ENCODE measurements at places on chromosomes 4 and X. TPM values are rescaled to one million over a fixed set of nuclear protein-coding genes. Genes with fewer than 3 reads are reported as not detected.

- no peak for DNase-seq
Measured at GRCh38 chr4:2247128-2248043, 5.5 kb upstream of the HAUS3 start.

- DNase-seq = peak; percentile 48
Measured at GRCh38 chr4:6362896-6363295, 93.2 kb downstream of the WFS1 start.

- DNase-seq = peak; percentile 43
Measured at GRCh38 chr4:104524591-104524990, 29.9 kb upstream of the CXXC4 start.

- DNase-seq = no peak
Measured at GRCh38 chr4:82919386-82919785, 18.9 kb downstream of the THAP9 start.

DNA sequence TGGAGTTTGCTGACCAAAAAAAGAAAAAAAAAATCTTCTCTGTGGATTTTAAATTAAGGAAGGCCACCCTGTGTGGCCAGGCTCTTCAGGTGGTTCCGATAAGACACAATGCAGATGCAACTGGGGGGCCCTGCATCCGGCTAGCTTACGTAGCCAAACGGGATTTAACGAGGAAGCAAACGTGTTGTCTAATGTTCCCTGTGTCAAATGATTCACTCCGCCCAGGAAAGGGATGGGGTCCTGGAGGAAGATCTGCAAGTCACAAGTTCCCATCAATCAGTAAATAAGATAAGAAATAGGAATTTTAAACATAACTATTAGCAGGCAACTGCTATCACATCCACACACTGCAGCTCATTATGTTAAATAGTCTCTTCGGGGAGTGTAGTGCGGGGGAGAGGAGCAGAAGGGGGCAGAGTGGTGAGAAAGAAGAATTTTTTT, 216.4 kb upstream of the GYPA start:
- DNase-seq = peak; percentile 10

DNA sequence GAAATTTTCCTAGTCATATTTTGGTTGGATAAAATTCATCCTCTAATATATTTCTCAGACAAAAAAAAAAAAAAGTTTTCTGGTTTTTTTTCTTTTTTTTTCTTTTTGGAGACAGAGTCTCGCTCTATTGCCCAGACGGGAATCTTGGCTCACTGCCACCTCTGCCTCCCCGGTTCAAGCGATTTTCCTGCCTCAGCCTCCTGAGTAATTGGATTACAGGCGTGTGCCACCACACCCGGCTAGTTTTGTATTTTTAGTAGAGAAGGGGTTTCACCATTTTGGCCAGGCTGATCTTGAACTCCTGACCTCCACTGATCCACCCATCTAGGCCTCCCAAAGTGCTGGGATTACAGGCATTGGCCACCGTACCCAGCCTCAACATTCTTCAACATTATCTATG, 432.7 kb upstream of the PABPC4L start:
- no peak for DNase-seq

- DNase-seq = no peak
Measured at GRCh38 chrX:101393530-101394305, 2.9 kb downstream of the RPL36A start.

DNA sequence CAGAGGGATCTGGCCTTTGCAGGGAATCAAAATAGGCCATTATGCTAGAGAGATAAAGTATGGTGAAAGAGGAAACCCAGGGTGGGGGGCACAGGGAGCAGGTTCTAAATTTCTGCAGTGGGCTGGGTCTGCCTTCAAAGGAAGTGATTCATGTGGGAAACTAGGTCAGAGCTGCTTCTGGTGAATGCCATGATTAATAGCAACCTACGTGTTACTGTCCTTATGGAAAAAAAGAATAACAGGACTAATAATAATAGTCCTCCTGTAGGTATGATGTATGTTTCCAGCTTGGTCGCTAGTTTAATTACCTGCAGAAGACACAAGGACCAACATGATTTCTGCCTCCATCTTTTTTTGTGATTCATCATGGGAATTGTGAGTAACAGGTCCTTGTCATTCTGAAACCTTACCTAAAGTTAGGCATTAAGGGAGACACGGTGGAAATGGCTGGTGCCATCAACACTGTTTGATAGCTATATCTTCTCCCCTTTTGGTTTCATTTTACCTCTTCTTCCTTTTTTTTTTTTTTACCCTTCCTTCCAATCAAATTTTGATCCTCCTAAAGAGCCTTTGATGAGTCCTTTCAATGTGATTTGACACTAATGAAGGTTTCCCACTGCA, 180.4 kb downstream of the CPEB2 start:
- peak; percentile 59 for DNase-seq

- DNase-seq = no peak
Measured at GRCh38 chr4:67550857-67551256, 5.6 kb upstream of the CENPC start.

DNA sequence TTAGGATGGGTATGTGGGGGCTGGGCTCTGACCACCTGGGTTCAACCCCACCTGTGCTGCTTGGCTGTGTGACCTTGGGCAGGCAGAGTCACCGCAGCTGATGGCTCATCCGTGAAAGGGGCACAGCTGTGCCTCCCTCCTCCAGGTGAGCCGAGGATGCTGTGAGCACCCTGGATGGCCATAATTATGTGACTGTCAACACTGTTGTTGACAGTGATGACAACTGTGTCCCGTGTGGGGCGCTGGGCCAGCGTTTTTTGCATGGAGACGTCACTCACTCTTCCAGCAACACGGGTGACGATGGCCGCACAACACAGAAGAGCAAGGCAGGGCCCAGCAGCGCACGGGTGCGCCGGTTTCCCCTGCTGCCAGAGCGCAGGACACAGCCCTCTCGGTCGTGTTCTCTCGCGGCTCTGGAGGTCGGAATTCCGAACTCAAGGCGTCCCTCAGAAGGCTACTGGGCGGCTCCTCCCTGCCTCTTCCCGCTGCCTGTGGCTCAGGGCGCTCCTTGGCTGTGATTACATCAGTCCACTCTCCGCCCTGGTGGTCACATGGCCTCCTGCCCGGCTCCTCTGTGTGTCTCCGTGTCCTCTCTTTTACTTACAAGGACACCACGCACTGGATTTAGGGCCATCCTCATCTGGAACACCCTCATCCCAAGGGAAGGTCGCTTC, 1.3 kb downstream of the SH3TC1 start:
- DNase-seq = peak; percentile 44

FOXO4 gene
- total RNA-seq = 5.2 TPM

LSM6 gene
- 18.7 TPM for total RNA-seq

CSAG2 gene
- not detected for total RNA-seq

APLN gene
- 9.3 TPM for total RNA-seq

PAGE4 gene
- total RNA-seq = not detected

DGAT2L6 gene
- total RNA-seq = not detected

GABRB1 gene
- total RNA-seq = not detected

Measured in lung microvascular endothelial cell (primary cell).